HEK293T (cell line): ENCODE measurements at places on chromosomes 3 and 15.

DNA sequence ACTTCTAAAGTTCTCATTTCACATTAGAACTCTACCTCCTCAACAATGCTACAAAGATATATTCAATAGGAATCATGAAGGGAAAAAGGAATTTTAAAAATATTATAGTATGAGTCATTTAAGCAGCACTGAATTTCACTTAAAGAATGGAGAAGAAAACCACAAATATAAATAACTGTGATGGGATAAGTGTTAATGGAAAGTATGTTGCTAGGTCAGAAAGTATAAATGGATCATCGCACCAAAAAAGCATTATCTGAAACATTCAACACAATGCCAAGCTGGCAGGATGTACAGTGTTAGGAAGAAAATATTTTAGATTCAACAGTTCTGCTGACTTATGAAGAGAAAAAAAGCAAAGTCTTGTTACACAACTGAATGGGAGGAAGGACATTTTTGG lies 101.4 kb downstream of the TFG start:
- DNase-seq, result no peak

GRCh38 chr3:102165367-102165766 lies 269.4 kb upstream of the ZPLD1 start:
- DNase-seq, result no peak

GRCh38 chr3:177591379-177591778 lies 394.1 kb upstream of the TBL1XR1 start:
- no peak for DNase-seq

- no peak for DNase-seq
Observed at GRCh38 chr3:127383656-127384179, 95.9 kb upstream of the PRR20G start.

DNA sequence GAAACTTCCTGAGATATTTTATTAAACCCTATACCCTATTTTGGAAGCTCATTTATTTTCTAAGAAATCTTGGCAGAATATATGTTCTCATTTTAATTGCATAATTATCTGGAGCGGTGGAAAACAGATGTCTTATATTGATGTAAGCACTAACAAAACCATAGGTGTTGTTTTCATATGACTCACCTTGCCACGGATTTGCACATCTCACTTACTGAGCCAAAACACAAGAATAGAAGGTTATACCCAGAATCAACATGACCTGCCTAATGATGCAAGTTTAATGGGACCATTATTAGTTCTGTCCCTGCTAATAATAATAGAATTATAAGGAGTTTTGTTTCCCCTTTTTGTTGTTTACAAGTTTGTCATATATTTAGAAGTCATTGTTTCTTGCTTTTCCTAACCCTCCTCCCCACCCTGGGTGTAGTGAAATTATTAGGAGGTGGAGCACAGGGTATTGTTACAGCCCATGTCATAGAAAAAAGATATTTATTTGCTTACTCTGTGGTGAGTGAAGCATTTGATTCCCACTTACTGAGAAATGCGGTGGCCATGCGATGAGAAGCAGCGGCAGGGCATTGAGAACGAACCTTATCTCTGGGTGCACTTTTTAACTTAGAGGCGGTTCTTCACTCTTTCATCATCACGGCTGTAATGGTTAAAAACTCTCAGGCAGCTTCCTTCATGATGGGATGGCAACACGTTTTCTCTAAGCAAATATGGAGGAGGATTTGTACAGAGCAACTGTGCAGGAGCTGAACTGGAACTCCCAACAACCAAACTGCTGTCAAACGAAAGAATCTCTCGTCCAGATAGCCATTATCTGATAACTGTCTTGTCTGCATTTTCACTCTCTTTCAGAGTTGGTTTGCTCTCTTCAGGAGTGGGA lies 521 bp downstream of the IL5RA start:
- no peak for DNase-seq

DNA sequence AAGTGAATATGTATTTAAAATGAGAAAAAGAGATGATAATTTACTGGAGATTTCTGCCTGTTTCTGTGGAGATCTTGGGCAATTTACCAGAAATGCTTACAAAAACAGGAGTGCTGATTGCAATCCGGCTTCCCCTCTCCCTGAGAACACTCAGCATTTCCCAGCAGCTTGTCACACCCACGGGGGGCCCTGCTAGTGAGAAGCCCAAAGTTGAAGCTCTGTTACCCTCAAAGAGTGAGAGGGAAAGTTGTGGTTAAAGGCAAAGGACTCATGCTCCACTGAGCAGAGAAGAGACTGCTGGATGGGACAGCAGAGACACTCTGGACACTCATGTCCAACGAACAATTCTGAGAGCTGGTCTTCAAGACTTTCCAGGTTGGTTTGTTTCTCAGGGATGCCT lies 2.9 kb downstream of the MCTP2 start:
- DNase-seq, result no peak

DNA sequence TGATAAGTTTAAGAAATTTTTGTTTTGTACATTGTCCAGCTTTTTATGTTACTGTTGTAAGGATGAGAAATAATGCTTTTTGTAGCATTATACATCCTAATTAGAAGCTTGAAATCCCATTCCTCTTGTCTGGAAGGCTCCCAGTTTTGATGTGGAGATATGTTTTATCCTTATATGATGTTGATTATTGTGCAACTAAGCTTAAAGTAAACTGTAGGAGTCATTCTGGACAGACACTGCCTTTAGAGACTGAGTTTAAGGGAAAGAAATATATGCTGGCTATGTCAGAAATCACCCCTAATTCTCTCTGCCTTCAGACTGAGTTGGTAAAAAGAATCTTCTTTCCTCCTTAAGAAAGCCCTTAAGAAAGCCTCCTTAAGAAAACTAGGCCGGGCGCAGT lies 670.4 kb downstream of the ZPLD1 start:
- DNase-seq, result no peak

GRCh38 chr15:40463886-40464545 lies 6.8 kb upstream of the CHST14 start:
- no peak for DNase-seq

GRCh38 chr3:159439346-159439745 lies 549.3 kb upstream of the IL12A start:
- DNase-seq, result no peak

- peak; percentile 42 for DNase-seq
Observed at GRCh38 chr3:171328419-171329082, 131.7 kb downstream of the TNIK start.

DNA sequence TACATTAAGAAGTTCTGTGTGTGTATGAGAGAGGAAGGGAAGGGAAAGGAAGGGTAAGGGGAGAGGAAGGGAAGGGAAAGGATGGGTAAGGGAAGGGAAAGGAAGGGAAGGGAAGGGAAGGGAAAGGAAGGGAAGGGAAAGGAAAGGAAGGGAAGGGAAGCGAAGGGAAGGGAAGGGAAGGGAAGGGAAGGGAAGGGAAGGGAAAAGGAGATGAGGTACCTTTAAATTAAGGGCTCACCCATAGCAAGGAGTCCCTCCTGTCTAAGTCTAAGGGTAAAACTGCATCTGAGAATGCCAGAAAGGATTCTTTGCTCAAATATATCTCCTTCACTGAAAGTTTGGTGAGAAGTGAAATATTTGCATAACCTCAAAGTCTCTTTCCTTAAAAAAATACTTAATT lies 572.1 kb upstream of the ADAMTS9 start:
- DNase-seq, result no peak

- peak; percentile 30 for DNase-seq
Observed at GRCh38 chr3:165254812-165255211, 58.6 kb upstream of the SLITRK3 start.

- peak; percentile 39 for DNase-seq
Observed at GRCh38 chr3:167913219-167913835, 177.8 kb downstream of the SERPINI1 start.
